Mesothelial cell of epicardium (in vitro differentiated cells): ENCODE measurements at places on chromosomes 5 and 9.

- DNase-seq: no peak
Observed at GRCh38 chr5:57539281-57539701, 56.7 kb upstream of the ACTBL2 start.

- no peak for DNase-seq
Observed at GRCh38 chr5:16411741-16412455, 53.7 kb downstream of the ZNF622 start.

- DNase-seq: no peak
Observed at GRCh38 chr9:33117796-33118195, 41.3 kb upstream of the SMU1 start.

- DNase-seq: no peak
Observed at GRCh38 chr5:8770431-8770830, 775.4 kb downstream of the SEMA5A start.

DNA sequence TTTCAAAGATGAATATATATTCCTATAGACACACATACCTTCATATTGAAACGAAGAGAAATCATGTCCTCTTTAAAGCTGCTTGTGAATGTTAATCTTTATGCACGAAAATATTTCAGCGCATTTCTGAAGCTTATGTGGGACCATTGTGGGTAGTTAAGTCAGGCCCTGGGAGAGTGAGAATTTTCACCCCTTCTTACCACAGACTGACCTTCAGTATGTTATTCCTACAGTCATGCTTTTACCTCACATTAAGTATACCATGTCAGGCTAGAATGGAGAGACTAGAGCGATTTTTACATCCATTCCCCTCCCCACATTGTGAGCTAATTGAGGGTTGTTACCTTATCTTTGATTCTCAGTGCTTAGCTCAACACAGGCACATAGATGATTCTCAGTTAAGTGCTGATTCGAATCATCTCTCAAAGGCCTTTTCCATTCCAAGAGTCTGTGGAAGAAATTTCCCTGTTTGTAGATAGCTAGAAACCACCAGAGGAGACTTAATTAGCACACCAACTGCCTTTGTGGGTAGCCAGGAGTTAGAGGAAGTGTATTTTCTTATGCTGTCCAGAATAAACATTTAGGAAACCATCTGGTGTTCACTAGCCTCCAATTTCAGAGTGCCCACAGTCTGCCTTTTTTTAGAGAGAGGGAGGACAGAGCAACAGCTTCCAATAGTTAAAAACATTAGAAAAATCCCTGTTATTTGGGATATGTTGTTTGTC is 110.5 kb downstream of the MEGF10 start:
- no peak for DNase-seq

DNA sequence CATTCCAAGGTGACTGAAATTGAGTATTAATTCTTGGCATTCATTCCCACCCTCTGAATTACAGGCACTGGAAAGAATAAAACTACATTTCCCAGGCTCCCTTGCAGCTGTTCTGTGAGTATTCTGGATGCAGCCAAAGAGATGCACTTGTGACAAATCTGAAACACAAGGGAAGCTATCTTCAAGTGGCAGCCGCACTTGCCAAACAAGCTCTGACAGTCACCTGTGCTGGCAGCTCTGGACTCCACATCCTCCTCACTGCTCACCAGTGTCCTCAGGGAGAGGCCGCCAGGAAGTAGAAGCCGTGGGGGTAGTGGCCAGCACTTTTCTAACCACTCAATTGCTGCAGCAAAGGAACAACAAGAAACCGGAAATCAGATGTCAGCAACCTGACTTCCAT is 275.0 kb downstream of the NR2F1-AS1 start:
- DNase-seq: no peak

DNA sequence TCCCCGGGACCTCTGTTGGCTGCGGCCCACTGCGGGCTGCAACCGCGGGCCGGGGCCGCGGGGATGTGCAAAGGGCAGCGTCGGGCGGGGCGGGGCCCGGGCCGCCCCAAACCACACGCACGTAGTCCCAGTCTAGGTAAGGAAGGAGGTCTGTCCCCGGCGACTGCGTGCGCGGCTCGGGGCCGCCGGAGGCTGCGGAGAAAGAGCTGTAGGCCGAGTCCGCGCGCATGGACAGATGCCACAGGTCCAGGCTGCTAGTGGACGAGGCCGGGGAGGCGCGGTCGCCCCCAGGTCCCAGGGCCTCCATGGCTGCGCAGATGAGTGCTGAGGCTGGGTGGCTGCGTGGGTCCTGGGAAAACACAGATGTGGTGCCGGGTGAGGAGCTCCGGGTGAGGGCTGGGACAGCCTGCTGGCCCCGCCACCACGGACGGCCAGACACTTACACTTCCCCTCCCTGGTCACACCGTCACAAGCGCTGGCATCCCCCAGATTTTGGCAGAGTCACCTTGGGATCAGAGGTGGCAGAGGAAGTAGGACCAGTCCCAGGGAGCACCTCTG is 4.5 kb downstream of the SHROOM1 start:
- peak; percentile 38 for DNase-seq

DNA sequence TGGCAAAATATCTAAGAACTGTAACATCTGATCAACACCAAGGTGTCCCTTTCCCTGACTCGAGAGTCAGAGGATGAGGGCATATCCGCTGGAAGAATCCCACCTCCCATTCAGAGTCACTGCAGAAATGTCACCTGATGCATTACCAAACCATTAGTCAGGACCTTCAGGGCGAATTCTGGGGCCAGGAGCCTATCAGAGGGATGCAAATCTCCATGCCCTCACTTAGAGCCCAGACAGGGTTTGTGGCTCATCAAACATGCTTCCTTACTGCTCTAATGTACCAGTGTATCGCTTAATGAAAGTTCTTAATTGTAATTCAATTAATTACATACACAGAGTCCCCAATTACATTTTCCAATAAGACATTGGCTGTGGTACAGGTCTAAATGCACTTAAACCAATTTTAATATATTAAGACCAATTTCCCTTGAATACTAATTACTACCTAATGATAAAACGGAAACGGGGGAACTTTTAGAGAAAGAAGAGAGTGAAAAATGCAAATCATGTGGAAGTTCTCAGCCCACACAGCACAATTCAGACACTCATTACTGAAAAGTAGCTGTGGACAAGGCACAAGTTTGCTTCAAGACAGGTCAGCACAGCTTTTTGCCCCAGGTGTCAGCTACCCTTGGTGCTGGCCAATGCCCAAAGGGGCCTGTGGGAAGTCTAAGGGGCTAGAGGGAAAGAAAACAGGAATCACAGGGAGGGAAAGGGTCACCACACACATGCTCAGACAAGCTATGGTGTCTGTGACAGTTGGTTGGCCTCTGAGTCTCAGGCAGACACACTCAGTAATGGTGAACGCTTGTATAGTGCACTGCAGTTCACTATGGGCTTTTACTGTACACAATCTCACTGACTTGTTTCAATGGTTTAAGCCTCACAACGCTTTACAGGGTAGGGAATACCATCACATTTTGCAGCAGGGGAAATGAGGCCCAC is 211.6 kb downstream of the MAPKAP1 start:
- DNase-seq: no peak

- DNase-seq: no peak
Observed at GRCh38 chr9:76677481-76678055, 86.7 kb upstream of the PCA3 start.
